Skin of body (tissue), 3 donors: ENCODE measurements at places on chromosomes 11 and 22. TPM values are rescaled to one million over a fixed set of nuclear protein-coding genes. Genes with fewer than 3 reads are reported as not detected.

Gene KLHL35
- 0.99 TPM for total RNA-seq

Gene CARNS1
- 3.8 TPM for total RNA-seq

Gene TRIM22
- total RNA-seq: 13.0 TPM

Gene F2
- total RNA-seq: not detected

Gene NAV2
- total RNA-seq: 13.6 TPM

Gene OR51I1
- 0.59 TPM for total RNA-seq

Gene GGTLC2
- not detected for total RNA-seq

Gene CABP2
- not detected for total RNA-seq

Gene RNH1
- total RNA-seq: 83.8 TPM

Gene CASP12
- 1.3 TPM for total RNA-seq

Gene SLC17A6
- 0.10 TPM for total RNA-seq

Gene SULT4A1
- total RNA-seq: 0.89 TPM

Gene MUC5AC
- 0.39 TPM for total RNA-seq

Gene MMP10
- not detected for total RNA-seq

Gene CYB561A3
- 13.4 TPM for total RNA-seq

Gene ZNF280B
- 0.59 TPM for total RNA-seq

Gene PTDSS2
- total RNA-seq: 14.1 TPM

Gene OSBPL5
- 19.6 TPM for total RNA-seq

Gene HEPHL1
- 4.9 TPM for total RNA-seq

Gene RRM1
- 70.9 TPM for total RNA-seq

Gene NAALAD2
- total RNA-seq: 11.4 TPM

Gene TLCD5
- total RNA-seq: 6.7 TPM

Gene PSMA1
- total RNA-seq: 108 TPM

Gene MUC6
- under 0.01 TPM for total RNA-seq

Gene BLID
- 2.8 TPM for total RNA-seq

Gene BAIAP2L2
- 0.59 TPM for total RNA-seq

Gene UCP2
- total RNA-seq: 22.9 TPM

Gene IFTAP
- total RNA-seq: 28.7 TPM

Gene TEX12
- 0.20 TPM for total RNA-seq

Gene KRTAP5-8
- 2.5 TPM for total RNA-seq

Gene WNT11
- total RNA-seq: 33.0 TPM

Gene ACAD8
- 22.4 TPM for total RNA-seq
